ENCODE measurements at places on chromosomes 3 and 15. TPM values are rescaled to one million over a fixed set of nuclear protein-coding genes. Genes with fewer than 3 reads are reported as not detected.
A peak's percentile ranks its signal among the peaks of the same experiment; 100 is the strongest.

GRCh38 chr3:126160243-126161210 lies 19.9 kb downstream of the ALDH1L1 start:
- no peak for DNase-seq

FEZF2 gene
- not detected for total RNA-seq

DNA sequence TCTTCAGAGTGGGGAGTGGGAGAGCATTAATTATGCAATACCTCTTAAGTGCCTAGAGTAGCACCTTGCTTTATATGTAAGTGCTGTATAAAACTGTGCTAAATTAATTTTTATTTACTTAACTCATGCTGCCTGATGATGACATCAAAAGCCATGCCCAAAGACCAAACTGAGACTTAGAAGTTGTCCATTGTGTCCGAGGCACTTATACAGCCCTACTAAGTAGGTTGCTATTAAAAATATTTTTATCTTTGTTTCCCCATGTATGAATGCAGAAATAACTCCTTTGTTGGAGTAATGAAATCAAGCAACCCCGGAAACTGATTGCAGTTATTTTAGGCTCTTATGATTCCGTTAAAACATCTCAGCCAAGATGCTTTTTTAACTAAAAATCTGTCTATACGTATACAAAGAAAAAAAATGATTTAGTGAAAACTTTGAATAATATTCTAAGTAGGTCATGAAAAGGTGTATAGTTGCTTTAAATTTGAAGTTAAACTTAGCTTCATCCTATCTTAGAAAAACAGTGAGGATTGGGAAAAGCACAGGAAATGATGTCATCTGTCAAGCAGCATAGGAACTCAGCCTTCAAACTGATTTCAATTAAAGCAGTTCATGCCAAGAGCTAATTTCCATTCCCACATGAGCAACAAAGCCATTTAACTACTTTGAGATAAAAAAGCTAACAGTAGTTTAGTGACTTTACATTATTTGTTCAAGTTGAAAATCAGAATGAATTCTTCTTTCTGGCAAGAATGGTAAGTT lies 43.0 kb downstream of the FBN1 start:
- no peak for DNase-seq

- peak; percentile 66 for DNase-seq
Measured at GRCh38 chr3:124599779-124600693, 130.2 kb upstream of the UMPS start.

DNA sequence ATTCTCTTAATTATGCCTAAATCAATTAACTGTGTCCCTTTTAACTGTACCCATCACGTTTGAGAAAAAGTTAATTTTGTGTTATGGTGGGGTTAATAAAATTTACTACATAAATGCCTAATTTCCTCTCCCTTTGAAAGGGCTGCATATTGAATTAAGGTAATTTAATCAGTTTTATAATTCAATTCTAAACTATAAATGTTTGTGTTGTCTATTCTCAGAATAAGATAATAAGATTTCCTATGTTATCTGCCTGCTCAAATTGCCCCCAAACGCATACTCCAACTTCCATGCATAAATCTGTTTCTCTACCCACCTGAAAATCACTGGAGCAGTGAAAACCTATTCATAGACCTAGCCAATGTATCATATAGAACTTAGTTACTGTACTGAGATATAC lies 1716.1 kb downstream of the SI start:
- DNase-seq: no peak

DNA sequence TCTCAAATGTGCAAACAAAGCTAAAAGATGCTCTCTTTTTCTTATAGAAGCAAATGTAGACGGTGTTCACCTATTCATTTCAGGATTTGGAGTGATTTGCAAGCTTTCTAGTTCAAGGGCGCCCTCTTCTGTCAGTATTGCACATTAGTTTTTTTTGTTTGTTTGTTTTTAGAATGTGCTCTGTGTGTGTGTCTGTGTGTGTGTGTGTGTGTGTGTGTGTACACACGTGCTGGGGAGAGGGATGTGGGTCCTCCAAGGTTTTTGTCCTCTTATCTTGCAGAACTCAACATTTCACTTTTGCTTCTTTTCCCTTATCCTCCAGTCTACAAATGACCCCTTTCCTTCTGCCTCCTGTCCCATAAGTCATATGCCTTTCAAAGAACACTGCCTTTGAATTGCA lies 23.5 kb downstream of the DNAH1 start:
- DNase-seq: peak; percentile 60

ACKR2 gene
- total RNA-seq: 0.52 TPM

DNA sequence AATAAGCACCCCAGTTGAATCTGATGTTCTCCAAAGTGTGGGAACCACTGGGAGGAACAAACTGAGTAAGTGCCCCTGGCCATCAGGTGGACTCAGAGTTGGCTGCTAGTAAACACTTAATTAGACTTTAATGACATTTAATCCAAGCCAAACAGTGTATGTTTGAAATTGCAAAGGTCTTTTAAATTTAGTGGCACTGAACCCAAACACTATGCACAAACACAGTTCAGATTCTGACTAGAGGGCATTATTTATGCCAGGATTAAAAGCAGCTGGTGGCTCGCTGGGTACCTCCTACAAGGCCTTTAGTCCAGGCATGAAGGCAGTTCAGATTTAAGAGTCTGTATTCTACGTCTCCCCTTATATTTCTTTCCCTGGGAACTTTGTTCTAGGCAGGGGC lies 264.8 kb downstream of the CLSTN2 start:
- DNase-seq: no peak

DNA sequence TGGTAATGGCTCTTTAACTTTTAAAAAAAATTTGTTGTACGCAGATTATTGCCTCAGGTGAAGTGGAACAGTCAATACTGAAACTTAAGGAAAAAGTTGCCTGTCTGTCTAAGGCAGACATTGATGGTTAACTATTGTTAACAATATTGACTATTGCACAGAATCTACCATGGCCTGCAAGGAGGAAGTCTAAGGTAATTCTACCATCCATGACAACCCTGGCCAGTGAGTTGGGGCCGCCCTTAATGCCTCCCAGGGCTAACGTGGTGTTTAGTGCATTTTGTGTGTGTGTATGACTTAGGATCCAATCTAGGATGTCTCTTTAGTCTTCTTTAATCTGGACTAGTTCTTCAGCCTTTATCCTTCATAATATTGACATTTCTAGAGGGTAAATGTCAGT lies 2.1 kb upstream of the CPB1 start:
- no peak for DNase-seq

CFAP44 gene
- total RNA-seq: 2.5 TPM

- no peak for DNase-seq
Measured at GRCh38 chr3:14439501-14440167, 37.2 kb downstream of the SLC6A6 start.

DNA sequence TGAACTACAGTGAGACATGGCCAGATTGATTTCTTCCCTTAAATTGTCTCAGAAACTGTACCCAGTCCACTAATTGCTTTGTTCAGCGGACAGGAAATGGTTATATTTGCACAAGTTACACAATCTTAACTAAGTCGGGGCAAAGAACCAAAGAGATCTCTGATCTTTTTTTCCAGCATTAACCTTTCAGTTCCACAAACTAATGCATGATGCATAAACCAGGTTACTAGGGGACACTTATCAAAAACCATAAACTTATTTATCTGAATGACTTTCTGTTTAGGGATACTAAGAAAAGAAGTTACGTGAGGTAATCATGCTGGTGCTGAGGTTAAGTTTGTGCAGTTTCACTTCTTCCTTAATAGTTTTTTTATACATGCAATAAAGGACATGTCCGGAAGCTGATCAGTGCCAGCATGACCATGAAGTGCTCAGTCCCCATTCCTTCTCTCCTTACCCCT lies 22.4 kb downstream of the FNDC3B start:
- no peak for DNase-seq

DNA sequence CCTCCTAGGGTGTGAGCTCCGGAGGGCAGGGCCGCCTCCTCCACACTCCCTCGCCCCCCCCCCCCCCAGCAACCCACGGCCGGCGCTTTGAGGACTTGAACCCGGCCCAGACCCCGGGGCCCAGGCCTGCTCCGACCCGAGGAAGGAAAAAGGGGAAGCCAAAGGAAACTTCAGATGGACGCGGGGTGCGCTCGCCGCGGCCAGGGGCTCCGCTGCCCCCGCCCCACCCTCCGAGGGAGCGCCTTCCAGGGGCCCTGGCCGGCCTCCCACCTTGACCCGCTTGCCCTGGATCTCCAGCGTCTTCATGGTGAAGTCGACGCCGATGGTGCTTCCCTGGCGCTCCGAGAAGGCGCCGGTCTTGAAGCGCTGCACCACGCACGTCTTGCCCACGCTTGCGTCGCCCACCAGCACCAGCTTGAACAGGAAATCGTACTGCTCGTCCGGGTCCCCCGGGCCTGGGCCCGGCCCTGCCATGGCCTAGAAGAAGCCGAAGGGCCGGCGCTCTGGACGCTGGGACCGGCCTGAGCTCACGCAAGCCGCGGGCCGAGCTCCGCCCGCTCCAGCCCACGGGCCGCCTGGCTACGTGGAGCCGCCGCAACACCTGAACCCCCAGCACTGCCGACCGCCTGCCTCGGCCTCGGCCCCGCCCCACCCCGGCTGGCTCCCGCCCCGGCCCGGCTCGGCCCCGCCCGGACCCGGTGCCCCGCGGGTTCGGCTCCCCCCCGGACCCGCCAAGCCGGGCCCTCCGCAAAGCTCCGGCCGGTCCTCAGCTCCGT lies 400 bp downstream of the RAB43 start:
- no peak for DNase-seq

DNA sequence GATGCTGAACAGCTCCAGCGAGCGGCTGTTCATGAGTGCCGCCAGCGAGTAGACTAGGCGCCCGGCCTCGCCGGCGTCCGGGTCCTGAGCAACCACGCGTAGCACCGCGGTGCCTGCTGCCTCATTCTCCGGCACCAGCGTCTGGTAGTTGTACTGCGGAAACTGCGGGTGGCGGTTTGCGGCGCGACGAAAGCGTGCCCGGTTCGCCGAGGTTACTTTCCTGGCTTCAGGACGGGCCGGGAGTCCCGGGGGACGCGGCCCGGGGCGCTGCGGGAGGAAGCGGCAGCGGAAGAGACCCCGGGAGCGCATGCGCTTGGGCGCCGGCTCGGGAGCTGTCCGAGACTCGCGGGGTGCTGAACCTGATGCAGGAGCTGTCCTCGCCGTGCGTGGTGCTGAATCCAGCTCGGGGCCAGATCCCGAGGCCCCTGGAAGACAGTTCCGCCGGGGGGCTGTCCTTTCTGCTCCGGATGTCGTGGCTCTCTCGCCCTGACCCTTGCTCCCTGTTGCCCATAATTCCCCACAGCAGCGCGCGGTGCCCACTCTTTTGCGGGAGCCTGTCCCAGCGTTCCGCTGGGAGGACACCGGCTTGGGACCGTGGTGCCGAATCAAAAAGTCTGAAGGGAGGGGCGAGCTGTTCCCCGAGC lies 1.1 kb downstream of the CELSR3 start:
- peak; percentile 40 for DNase-seq

TRIM59 gene
- total RNA-seq: 9.7 TPM

DNA sequence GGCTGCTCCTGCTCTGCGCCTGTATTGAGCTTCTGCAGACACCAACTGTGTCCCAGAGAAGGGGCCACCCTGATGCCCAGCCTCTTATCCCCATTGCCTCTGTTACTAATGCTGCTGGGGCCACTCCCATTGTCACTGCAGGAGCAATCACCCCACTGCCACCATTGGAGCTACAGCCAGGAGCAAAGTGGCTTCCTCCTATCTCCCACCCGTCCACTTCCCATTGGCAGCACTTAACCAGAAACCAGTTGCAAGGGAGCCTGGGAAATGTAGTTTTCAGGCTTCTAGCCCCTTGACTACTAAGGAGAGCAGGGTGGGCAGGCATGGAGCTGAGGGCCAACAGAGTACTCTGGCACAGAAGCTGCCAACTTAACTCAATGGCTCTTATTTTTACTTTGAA lies 55.9 kb upstream of the KLF13 start:
- DNase-seq: no peak

- no peak for DNase-seq
Measured at GRCh38 chr3:134036291-134036690, 6.6 kb upstream of the SLCO2A1 start.

- no peak for DNase-seq
Measured at GRCh38 chr3:27726240-27726639, 4.1 kb upstream of the EOMES start.

DNA sequence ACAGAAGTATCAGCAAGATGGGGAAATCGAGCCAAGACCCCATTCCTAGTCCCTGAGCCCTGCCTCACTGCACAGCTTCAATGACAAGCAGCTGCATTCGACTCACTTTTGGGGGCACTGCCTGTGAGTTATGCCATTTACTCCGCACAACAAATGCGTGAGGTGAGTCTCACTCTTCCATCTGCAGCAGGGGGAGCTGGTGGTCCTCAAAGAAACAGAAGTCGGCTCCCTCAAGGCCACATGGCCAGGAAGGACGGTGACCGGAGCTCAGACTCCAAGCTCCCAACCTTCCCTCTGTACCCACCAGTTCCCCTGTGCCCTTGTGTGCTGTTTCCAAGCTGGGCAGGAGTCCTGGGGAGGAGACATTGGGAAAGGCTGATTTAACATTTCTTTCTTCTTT lies 127.7 kb upstream of the IQSEC1 start:
- no peak for DNase-seq

All from mammary epithelial cell (primary cell).